ENCODE measurements at places on chromosomes 12 and 14.

DNA sequence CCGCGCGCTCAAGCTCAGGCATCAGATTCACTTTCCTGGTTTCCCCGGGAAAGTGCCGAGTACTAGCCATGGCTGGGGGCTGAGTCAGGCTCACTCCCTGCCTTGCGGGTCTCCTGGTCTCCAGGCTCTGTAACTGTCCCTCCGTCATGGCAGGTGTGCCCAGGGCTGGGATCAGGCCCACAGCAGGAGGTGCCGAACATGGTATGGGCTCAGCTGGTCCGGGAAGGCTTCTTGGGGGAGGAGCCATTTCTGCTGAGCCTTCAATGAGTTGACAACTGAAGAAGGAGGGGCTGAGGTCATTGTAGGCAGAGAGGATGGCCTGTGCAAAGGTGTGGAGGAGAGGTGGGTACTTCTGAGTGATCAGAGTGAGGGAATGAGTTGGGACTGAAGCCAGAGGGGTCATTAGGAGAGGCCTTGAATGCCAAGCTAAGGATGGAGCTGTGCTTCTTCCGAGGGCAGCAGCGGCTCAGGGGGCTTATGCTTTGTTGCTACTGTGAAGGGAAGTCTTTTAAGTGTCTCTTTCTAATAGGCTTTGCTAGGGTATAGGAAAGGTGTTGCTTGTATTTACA, 769 bp downstream of the EXOC3L4 start:
- DNase-seq = no peak

DNA sequence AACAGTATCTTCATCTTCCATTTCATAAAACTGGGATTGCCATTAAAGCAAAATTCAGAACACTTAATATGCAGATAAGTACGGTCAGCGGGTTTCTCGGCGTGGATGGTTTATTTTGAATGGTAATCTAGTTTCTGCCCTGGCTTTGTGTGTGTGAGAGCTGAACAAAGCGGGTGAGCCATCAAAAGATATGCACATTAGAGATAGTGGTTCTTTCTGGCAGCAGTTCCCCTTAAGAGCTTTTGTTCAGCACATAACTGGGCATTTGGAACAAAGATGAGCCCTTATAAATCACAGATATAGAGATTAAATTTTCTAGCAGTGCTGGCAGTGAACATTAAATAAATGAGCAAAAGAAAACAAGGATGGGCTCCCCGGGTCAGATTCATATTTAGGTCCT, 207.5 kb downstream of the CALM1 start:
- DNase-seq = no peak

DNA sequence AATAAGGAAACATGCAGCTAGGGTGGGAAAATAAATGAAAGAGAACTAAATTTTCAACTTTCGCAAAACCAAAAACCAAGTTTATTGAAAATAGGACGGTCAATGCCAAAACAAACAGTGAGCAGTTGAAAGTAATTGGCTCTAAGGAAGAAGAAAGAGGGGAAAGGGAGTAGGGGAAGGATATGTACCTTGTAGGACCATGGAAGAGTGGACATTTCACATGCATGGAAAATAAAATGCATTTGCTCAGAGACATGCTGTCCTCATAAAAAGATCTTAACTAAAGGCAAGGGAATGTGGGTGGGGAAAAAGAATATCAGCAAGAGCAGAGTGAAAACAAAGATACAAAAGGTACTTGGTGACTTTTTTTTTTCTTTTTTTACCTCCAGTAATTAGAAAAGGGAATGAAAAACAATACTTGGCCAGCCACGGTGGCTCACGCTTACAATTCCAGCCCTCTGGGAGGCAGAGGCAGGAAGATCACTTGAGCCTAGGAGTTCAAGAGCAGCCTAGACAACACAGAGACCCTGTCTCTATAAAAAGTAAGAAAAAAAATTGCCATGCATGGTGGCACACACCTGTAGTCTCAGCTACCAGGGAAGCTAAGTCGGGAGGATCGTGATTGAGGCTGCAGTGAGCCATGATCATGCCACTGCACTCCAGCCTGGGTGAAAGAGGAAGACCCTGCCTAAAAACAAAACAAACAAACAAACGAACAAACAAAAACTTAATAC, 6.6 kb downstream of the TXNDC16 start:
- DNase-seq = no peak

GRCh38 chr14:99064262-99064954, 207.6 kb downstream of the BCL11B start:
- DNase-seq = no peak

DNA sequence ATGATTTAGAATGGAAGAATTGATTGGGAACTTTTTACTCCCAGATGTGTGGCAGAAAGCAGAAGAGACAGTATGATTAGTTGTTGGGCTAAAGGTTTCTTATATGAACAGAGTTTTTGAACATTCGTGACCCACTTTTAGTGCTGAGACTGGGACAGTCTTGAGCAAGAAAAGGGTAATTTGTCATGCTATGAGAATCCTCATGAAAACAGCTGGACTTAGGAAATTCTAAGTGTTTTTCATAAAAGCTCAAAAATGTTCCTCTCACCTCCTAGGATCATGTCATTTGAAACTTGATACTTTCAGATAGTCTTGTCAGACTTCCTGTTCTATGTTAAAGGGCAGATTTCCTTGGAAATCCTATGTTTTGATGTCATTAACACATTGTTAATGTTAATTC, 86.1 kb downstream of the MGAT4C start:
- DNase-seq = no peak

DNA sequence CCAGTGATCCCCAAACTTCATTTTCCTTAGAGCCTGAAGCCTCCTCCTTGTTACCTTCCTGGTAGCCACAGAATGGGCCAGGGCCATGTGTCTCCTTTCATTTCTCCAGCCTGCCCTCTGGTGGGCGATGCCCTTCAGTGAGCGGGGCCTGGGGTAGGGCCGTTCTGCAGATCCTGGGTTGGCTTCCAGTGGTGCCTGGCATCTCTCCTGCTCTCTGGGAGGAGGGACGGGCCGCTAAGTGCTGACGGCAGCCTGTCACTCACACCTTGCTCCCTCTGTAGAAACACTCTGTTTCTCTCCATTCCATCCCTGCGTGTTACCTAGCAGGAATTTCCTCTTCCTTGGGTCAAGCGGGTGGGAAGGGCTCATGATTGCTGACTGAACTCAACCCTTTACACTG, 232.1 kb downstream of the CACNA1C start:
- DNase-seq = peak; percentile 74
